ENCODE measurements at places on chromosomes 1 and 21.

DNA sequence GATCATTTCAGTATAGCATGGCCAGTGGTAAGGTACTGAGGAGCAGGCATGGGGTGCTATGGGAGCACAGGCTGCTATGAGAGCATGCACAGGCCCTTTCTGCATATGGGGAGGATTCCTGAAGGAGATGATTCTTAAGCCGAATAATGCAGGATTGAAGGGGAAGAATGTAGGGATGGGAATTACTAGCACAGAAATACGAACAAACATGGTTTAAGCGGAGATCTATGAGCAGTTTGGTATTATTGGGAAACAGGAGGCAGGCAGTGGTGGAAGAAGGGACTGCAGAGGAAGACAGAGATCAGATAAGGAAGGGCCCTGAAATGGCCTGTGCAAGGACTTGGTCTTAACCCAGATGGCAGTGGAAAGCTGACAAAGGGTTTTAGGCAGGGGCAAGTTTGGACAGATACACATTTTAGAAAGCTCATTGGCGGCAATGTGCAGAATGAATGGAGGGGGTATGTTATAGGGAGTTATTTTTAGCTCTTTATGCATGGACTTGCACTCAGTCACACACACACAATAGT lies 1.7 kb downstream of the OSCP1 start:
- no peak for DNase-seq

- no peak for DNase-seq
These were observed 119.2 kb downstream of the TM2D1 start for GRCh38 chr1:61605607-61606321.

GRCh38 chr1:92739669-92740524 lies 45.0 kb downstream of the EVI5 start:
- DNase-seq = no peak

GRCh38 chr1:17661546-17662157 lies 93.5 kb upstream of the ACTL8 start:
- DNase-seq = peak; percentile 74

DNA sequence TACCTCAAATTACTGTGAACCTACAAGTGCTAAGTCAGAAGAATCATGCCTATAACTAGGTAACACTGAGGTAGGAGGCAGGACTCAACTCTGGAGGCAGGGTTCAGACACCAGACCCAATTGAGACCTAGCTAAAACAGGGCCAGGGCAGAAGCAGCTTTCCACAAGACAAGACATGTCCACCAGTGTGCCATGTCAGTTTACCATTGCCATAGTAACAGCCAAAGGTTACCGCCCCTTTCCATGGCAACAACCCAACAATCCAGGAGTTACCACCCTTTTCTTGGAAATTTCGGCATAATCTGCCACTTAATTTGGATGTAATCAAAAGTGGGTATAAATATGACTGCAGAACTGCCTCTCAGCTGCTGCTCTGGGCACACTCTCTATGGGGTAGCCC lies 432.3 kb downstream of the DPYD start:
- DNase-seq = no peak

- DNase-seq = no peak
These were observed 43.1 kb downstream of the ZNF281 start for GRCh38 chr1:200366577-200367253.

GRCh38 chr1:86289746-86290145 lies 106.4 kb downstream of the ODF2L start:
- DNase-seq = no peak

DNA sequence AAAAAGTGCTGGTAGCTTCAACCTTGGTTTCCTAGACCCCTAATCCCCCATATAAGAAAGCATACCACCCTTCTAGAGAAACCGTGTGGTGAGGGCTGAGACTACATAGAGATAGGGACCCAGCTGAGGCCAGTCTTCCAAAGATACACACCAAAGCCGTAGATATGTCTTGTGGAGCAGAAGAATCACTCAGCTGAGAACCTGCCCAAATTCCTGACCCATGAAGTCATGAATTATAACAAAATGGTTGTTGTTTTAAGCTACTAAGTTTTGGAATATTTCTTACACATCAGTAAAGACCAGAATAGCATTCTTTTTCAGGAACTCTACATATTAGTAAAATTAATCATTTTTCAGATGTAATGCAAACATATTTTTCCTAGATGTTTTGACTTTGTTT lies 3.3 kb upstream of the SNRPE start:
- no peak for DNase-seq

DNA sequence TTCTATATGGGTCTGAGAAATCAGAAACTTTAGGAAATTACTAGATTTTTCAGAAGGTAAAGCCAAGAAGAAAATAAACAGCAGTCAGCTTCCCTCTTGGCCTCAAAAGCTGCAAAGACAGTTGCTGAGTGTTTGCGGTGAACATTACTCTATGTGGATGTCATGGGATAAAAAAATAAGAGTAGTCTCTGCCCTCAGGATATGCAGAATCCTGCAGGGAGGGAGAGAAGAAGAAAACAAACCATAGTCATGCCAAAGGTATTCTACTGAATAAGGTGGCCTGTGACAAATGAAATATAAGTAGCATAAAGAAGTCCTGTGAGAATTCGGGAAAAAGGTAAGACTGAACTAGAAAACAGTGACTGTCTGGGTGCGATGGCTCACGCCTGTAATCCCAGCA lies 19.0 kb downstream of the YARS1 start:
- no peak for DNase-seq

DNA sequence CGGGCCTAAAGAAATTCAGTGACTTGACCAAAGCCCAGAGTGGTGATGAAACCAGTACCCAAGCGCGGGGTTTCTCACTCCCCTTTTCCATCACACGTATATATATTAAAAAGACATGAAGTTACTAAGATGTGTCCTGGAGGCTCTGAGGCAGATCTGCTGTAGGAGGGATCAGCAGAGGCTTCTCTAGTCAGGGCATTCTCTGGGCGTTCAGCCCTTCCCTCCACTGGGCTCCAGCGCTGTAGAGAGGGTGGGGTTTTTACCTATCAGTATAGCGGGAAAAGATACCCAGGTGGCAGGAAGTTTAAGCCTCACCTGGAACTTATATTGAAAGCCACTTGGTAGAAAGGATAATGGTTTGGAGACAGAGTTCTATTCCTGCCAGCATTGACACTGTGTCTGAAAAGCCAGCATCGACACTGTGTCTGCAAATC lies 862 bp upstream of the PLEKHO1 start:
- DNase-seq = no peak

GRCh38 chr1:187264995-187265602 lies 436.4 kb downstream of the PLA2G4A start:
- DNase-seq = peak; percentile 22

GRCh38 chr1:117608115-117608615 lies 2.3 kb downstream of the TENT5C start:
- no peak for DNase-seq

- no peak for DNase-seq
These were observed 381.6 kb downstream of the SIPA1L2 start for GRCh38 chr1:232248276-232248820.

Measured in right hindlimb (tissue), 1 donor.